ENCODE measurements at places on chromosomes 7 and 10.

GRCh38 chr10:102578782-102579181 is 65.5 kb upstream of the TRIM8 start:
- DNase-seq: no peak

DNA sequence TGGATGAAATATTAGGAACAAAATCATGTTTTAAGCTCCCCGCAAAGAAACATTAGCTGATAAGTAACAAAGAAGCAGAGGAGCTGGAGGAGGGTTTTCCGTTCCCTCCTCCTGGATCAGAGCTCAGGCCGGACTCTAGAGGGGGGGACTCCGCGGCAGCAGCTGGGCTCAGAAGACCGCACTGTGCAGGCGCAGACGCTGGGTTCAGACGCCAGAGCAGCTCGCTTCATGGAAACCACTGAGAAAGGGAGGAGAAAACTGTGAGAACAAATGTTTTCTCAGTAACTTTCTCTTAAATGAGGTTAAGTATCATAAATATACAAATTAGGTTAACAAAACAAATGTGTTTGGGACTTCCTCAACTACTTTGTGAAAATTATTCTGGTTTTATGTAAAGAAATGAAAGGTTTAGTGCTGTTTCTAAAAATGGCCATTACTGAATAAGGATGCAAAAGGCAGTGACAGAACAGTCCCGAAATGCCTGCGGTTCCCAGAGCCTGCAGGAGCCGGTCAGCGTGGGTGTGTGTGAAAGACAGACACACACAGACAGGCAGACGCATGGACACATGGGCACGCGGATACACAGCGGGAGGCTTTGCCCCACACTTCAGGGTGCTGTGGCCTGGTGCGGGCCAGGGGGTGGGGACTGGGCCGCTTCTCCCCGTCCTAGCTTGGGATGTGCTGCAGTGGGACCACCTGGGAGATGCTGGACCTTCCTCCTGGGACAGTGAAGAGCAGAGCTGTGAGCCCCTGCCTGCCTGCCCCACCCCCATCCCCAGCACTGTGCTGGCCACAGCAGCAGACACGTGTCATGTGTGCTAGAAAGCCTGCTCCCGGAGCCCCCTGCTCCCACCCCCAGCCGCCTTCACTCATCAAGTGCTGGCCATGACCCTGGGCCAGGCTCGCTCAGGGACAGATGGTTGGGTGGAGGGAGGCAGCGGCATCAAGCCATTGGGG is 20.3 kb upstream of the ADGRA1 start:
- DNase-seq: no peak

- DNase-seq: no peak
Measured at GRCh38 chr7:64656489-64656888, 9.4 kb upstream of the ZNF107 start.

DNA sequence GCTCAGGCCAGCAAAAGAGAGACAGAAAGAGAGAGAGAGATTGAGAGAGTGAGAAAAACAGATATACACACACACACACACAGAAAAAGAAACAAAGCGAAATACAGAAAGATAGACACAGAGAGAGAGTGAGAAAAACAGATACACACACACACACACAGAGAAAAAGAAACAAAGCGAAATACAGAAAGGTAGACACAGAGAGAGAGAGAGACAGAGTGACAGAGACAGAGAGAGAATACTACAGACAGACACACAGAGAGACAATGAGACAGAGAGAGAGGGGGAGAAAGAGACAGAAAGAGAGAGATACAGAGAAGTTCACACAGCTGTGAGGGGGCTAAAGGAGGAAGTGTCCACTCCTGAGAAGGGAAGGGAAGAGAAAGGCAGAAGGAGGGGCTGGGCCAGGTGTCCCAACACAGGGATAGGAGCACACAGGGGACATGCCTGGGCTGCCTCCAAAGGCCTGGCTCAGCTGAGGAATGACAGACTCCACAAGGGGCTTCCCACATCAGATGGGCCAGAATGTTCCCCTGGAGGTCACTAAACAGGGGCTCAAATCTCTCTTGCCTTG is 4.3 kb downstream of the GCK start:
- no peak for DNase-seq

- no peak for DNase-seq
Measured at GRCh38 chr7:69903410-69903809, 305.1 kb downstream of the AUTS2 start.

DNA sequence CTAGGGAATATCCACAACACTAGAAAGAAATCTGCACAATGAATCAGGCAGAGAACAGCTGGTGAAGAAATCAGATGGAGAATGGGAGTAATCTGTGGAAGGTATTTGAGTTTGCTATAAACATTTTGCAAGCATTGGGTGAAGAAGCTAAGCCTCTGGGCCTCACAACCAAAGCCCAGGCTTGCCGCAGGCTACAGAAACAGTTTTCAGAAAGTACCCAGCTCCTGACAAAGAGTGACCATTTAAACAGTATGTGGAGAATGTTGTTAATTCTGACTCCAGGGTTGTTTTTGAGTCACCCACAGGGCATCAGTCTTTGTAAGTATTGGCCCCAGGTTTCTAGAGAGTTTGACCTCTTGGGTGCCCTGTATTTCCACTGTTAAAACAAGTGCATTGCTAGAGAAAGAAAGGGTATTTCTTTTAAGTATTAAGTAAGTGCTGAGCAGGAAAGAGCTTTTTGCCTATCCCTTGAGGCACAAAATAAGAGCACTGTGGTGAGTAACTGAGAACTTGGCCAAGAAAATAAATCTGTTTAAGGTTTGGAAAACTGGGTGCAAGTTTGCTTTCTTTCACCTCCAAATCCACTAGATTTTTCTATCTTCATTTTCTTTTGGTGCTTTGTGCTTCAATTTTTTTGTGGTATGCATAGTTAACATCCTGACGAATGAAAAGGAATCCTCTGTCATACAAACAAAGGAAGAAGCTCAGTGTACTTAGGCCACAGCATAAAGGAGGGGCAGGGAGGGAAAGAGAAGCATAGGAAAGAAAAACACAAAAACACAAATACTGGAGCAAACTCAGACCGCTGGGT is 691.8 kb downstream of the SUGCT start:
- no peak for DNase-seq

- DNase-seq: no peak
Measured at GRCh38 chr10:128817636-128818035, 649.4 kb upstream of the MGMT start.

GRCh38 chr10:19499291-19499770 is 316.9 kb upstream of the PLXDC2 start:
- no peak for DNase-seq

- no peak for DNase-seq
Measured at GRCh38 chr10:11727563-11727962, 14.6 kb upstream of the ECHDC3 start.

- DNase-seq: no peak
Measured at GRCh38 chr10:12432402-12433189, 83.2 kb downstream of the CAMK1D start.

GRCh38 chr7:114133717-114134116 is 214.9 kb upstream of the PPP1R3A start:
- DNase-seq: no peak

DNA sequence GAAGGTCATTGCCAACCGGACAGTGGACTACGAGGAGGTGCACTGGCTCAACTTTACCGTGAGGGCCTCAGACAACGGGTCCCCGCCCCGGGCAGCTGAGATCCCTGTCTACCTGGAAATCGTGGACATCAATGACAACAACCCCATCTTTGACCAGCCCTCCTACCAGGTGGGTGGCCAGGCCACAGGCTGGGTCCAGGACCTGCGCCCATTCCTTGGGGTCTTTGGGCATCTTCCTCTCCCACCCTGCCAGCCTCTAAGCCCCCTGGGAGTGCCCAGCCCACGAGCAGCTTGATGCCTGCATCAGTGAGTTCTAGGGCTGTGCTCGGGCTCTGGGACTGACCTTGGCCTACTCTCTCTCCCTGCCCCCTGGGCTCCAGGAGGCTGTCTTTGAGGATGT is 25.8 kb upstream of the VSIR start:
- DNase-seq: no peak

DNA sequence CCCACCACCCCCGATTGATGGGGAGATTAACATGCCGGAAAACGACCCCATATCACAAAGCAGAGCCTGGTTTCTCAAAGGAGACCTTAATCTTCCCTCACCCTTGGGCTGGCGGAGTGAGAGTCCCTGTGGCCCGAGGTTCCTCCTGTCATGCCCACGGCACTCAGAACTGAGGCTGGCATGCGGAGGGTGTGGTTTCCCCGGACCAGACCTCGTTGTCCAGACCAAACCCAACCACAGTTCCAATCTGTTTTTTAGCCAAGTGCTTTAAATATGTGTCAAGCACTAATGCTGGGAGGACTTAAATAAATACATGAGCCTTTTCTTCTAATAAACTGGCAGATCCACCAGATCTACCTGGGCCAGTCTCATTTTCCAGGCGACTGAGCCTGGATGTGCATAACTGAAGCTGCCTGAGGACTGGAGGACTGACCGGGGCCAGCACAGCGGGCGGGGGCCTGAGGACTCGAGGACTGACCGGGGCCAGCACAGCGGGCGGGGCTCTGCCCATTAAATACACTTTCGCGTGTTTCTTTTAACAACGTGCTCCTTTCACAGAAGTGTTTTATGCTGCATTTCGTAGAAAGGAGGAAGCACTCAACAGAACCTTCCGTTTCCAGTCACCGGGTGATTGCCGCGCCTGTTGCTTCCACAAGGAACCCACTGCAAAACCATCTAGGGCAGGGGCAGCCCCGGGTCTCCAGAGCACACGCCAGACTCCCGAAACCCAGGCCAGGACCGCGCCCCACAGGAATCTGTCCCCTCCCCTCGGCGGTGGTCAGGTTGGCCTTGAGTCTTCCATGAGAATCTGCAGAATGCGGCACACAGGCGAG is 334.6 kb downstream of the PTPRN2 start:
- no peak for DNase-seq

DNA sequence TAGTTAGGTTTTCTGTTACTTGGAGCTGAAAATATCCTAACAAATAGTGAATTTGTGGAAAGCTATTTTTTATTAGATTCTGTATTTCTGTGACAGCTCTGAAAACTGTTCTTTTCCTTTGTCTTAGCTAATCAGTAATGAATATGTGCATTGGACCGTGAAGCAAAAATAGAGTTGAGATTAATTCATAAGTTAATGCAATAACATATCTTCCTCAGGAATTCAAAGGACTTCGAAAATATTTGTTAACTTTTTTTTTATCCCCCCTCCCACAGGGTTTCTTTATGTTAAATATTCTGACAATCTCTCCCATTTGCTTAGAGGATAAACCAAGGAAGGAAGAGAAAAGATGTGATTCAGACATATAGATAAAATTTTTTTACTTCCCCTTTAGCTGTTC is 101.4 kb downstream of the PODXL start:
- no peak for DNase-seq

All from activated naive CD4-positive, alpha-beta T cell (primary cell).